ENCODE measurements at places on chromosomes 3 and 15.

GRCh38 chr15:78842519-78842918 lies 30.2 kb upstream of the MORF4L1 start:
- no peak for DNase-seq

GRCh38 chr15:33742800-33743199 lies 225.5 kb upstream of the CHRM5 start:
- no peak for DNase-seq

- no peak for DNase-seq
Observed at GRCh38 chr3:145898487-145898886, 262.5 kb downstream of the PLOD2 start.

- DNase-seq: no peak
Observed at GRCh38 chr3:9224490-9224889, 25.0 kb downstream of the SRGAP3 start.

- no peak for DNase-seq
Observed at GRCh38 chr3:58526515-58526957, 10.5 kb downstream of the ACOX2 start.

DNA sequence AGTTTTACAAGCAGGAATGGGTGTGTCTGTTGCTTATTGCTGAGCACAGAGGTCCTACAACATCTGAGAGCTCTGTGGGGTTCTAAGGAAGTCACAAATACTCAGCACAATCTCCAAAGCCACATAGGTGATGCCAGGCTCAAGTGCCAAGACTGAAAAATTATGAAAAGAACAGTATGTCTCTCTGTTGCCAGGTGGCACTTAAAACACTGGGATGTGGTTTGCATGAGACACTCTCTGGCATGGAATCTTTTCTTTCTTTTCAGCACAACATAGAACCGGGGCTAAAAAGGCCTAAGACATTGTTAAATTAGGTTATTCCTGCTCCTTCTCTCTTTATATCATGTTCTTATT lies 127.3 kb upstream of the PRICKLE2 start:
- no peak for DNase-seq

- DNase-seq: no peak
Observed at GRCh38 chr15:57273402-57273801, 102.9 kb upstream of the CGNL1 start.

GRCh38 chr3:114218578-114219185 lies 18.7 kb downstream of the ZNF80 start:
- no peak for DNase-seq

DNA sequence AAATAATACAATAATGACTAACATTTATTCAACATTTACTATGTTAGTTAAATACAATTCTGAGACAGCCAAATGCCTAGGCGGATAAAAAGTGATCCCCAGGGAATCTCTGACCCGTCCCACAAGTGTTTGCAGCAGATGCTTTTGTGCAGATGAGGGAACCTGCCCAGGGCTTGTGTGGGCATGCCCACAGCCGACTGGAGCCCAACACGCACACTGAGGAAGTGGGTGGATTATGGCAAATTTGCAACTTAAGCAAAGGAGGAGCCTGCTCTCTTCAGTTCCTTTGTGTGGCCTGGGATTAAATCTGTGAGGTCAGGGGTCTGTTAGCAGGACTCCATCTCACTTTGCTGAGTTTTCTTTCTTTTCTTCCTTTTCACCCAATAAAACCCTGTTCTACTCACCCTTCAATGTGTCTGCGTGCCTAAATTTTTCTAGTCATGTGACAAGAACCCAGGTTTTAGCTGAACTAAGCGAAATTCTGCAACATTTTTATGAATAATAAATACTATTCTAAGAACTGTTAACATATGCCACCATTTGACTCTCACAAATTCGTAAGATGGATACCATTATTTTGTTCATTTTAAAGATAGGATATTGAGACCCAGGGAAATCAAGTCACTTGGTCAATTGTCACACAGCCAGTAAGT lies 13.9 kb upstream of the RTP1 start:
- DNase-seq: no peak
